ENCODE measurements at places on chromosomes 6 and 20.

DNA sequence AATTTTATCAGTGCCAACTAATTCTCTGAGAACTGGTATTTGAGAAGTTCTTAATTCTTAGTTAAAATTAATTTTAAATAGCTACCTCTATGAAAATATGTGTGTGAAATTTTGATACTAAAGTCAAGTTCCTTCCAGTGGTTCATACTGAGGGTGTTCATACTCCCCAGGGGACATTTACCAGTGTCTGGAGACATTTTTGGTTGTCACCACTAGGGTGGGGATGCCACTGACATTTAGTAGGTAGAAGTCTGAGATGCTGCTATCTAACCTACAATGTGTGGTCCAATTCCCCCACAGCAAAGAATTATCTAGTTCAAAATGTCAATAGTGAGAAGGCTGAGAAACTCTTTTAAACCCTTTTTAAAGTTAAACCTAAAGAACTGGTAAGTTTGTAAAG, 463.8 kb downstream of the ADGRB3 start:
- no peak for DNase-seq

DNA sequence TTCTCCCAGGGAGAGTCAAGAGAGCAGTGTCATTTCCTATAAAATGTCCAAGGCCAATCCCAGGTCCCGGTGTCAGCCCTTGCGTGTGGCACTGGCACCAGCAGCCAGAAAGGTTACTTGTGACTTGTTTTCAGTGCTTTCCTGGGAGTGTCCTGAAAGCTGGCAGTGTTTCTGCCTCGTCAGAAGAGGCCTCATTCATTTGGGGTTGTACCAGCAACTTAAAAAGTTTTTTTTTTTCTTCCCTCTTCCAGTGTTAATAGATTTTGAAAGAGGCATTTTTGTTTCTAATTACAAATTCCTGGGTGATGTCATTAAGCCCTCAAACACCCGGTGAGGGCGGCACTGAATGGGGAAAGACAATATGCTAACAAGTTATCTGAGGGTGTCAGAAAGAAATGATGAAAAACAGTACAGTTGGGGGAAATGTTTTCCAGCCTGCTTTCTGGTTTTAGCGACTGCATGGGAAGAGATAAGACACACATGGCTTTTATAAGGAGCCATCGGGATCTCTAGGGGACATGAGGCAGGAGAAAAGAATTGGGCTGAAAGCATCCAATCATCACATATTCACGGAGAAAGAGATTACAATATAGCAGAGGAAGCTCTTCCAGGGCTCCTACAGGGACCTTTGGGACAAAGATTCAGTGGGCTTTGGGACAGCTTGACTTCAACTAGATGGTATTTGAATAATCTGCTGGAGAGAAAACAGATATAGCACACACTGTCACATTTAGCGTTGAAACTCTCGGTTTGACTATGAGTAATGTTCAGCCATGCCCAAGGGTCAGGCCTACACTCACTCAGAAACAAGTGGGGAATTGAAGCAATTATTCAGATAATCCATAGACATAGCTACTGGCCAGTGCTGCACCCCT, 153.0 kb downstream of the BCAS1 start:
- DNase-seq = no peak

DNA sequence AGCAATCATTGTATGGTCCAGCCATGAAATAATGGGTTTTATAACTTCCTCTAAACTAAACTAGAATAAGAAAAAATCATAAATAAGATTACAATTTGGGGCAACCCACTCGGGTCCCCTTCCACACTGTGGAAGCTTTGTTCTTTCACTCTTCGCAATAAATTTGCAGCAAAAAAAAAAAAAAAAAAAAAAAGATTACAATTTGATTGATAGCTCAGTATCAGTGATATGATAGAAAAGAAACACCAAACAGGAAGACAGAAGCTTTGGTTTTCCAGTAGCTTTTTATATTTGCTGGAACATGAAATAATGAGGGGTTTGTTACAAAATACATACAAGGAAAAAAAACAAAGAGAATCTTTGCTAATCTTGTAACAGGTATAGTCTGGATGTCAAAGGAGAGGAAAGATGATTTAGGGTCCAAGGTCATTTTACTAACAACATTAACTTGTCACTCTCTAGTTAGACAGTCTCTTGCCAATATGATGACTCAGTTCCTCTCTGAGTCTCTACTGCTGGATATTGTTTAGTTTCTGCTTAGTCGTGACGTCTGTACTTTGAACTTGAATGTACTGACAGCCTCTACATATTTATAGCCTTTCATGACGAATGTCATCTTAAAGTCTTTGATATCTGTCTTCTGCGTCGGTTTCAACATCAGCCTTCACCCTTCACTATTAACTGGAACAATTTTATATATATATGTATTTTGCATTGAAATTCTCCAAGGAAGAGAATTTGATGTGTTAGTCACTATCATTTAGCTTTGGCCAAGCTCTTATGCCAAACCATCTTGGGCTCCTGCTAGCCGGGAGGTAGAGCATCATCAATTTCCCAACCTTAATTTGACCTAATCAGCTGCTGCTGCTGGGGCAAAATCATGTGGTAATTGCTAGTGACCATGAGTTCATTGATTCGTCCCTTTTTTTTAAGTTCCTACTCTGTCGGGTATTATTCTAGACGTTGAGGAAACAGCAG, 213.1 kb upstream of the STXBP5 start:
- DNase-seq = no peak

DNA sequence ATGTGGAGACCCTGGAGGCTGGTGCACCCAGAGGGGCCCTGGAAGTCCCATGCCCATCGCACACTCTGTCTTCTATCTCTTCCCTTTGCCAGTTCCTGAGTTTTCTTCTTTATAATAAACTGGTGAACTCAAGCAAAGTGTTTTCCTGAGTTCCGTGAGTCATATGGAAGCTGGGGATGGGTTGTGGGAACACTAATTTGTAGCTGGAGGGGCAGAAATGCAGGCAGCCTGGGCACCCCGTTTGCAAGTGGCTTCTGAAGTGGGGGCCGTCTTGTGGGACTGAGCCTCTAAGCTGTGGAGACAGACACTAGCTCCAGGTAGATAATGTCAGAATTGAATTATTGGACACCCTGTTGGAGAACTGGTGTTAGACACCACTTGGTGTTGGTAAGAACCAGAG, 3.2 kb upstream of the PPP1R3G start:
- no peak for DNase-seq

DNA sequence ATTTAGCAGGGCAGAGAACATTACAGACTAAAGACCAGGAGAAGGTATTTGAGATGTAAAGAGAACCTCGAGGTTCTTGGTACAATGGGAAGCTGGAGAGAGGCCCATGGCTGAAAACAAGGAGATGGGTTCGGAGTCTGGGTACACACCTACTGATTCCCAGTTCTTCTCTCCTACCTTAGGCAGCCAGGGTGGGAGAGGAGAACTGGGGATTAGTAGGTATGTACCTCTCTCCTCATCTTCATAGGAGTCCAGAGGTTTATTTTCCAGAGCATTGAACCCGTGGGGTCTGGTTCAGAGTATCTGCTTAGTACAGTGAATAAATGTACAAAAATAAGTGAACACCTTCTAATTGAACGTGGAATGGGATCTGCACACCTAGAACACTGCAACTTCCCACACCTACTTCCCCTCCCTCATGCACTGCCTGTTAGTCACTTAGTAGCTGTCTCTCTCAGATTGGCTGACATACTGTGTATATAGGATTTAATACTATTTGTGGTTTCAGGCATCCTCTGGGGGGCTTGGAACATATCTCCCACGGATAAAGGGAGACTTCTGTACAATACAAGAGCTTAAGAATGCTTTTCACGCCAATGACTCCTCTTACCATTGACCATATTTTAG, 23.5 kb upstream of the NUP153 start:
- DNase-seq = no peak

- no peak for DNase-seq
These were observed 275.1 kb upstream of the PRDM1 start for GRCh38 chr6:105810922-105811482.

DNA sequence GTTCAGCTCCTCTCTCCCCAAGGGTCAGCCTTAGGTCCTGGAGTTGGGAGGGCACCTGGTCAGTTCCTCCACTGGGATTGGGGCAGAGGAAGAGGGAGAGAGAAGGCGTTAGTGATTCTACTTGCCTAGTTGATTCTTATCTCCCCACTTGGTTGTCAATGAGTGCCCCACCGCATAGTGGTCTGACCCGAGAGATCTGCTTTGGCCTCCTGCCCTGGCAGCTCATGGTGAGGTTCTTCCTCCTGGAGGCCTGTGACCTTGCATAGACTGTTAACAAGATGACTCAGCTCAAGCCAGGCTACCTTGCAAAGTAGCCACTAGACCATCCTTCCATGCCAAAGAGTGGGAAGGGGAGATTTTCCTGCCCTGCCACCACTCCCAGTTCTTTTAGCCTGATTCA, 160.6 kb downstream of the TMEM200A start:
- no peak for DNase-seq

- no peak for DNase-seq
These were observed 35.0 kb upstream of the CD93 start for GRCh38 chr20:23120936-23121750.

DNA sequence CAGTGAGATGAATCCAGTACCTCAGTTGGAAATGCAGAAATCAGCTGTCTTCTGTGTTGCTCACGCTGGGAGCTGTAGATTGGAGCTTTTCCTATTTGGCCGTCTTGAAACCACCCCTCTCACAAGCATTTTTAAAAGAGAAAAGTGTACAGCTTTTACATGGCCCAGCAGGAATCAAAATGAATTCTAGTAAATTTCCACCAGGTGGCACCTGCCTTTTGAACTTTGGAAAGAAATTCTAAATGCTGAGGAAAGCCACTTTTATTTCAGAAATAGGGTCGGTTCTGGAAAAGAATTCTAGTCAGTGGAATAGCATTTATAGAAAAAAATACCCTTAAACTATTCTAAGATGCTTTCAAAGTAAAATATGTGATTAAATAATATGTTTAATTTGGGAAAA, 647.8 kb downstream of the CD109 start:
- no peak for DNase-seq

GRCh38 chr20:4828830-4829513, 107.3 kb downstream of the PRND start:
- no peak for DNase-seq

Data from germinal center (tissue), 1 donor.